Stimulated activated CD8-positive, alpha-beta memory T cell treated with anti-CD3 and anti-CD28 coated beads, Interleukin-7, amount 100 ng/mL, for 48 hours (primary cell): ENCODE measurements at places on chromosomes 7 and 10.

GRCh38 chr10:114498413-114499111 lies 94.3 kb upstream of the AFAP1L2 start:
- DNase-seq: no peak

DNA sequence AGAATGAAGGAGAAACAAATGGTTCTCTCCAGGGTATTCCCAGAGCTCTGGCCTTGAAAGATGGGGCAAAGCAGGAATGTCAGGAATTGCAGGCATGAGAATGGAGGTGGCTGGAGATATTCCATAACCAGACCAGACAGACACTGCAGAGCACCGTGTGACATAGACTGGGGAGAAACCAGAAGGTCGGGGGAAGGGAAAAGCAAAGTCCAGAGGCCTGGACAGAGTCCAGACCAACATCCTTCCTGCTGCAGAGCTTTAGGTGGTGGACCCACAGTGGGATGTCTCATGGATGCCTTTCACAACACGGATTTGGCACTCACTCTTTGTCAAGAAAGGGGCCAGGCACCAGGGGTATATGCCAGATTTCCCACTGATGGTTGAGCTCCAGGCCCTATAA lies 177.2 kb upstream of the INHBA start:
- no peak for DNase-seq

DNA sequence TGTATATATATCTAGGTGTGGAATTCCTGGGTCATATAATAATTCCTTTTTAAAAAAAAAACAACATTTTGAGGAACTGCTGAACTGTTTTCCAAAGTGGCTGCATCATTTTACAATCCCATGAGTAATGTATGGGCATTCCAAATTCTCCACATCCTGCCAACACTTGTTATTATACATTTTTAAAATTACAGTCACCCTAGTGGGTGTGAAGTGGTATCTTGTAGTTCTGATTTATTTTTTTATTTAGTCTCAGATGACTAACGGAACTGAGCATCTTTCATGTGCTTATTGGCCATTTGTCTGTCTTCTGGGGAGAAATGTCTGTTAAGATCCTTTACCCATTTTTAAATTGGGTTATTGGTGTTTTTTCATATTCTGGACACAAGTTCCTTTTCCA lies 12.0 kb upstream of the KLHL7 start:
- DNase-seq: no peak

- DNase-seq: no peak
Measured at GRCh38 chr7:13057462-13058200, 370.2 kb downstream of the ARL4A start.

DNA sequence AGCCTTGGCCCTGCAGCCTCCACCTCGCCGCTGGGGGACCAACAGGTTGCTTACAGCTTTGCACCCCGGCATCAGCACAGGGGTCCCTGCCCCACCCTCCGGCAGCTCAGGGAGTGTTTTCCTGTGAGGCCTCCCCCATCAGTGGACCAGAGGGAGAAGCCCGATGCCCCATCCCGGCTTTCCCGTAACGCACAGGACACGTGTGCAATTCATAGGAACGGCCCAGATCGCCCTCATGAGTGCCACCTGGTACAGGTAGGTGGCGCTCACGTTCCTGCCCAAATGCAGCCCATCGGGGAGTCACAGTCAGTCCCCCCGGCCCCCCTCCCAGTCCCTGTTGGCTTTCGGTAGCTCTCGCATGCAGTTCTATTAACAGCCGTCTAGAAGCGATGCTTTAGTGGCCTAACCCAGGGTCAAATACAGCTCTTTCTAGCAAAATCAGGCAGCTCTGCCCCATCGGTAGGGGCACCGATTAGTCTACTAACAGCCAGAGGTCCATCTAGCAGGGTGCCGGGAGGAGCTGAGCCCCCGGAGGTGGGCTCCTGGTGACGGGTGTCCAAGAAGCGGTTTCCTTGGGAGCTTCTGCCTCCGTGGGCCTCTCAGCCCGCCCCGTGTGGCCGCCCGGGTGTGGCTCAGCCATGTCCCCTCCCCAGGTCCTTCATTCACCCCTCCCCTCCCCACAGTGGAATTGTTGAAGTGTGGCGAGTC lies 48.4 kb upstream of the GTF2IRD1 start:
- DNase-seq: no peak

- peak; percentile 65 for DNase-seq
Measured at GRCh38 chr7:2719007-2719406, 31.0 kb downstream of the AMZ1 start.

GRCh38 chr10:68348265-68348741 lies 15.6 kb upstream of the PBLD start:
- no peak for DNase-seq

DNA sequence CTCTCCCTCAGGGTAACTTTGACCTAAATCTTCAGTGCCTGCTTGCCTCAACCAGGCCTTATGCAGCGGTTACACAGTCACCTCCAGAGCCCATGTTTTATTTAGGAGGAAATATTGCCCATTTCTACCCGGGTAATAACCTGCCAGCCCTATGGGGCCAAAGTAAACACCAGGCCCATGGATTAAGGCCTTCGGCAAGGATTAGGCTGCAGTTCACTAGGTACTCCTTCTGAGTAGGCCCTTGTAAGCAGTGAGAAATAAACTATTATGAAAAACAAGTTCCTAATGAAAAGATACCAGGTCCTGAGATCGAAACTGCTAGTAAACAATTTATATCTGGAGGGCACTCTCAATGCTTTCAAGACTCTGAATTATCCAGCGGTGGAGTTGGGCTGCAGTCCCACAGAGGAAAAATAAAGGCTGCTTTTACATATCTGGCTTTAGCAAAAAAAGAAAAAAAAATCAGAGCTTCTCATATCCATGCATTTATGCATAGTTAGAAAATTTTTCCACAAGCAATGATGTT lies 3.7 kb upstream of the HOXA10 start:
- no peak for DNase-seq

DNA sequence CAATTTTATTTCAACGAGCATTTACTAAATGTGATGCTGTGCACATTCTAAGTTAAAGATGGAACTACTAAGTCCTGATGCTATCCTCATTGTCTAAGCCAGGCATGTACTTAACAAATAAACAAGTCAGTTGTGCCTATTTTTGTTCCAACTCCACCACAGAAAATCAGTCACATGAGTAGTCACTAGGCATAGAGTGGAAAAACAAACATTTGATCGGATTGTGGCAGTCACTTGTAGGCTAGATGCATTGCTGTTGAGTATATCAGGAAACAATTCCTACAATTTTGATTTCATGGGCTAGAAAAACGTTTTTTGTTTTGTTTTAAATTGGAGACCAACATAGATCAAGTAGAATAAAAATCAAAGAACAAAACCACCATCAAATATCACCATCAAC lies 177.6 kb upstream of the SLC25A13 start:
- no peak for DNase-seq

GRCh38 chr10:109022417-109023049 lies 900.8 kb downstream of the XPNPEP1 start:
- no peak for DNase-seq

DNA sequence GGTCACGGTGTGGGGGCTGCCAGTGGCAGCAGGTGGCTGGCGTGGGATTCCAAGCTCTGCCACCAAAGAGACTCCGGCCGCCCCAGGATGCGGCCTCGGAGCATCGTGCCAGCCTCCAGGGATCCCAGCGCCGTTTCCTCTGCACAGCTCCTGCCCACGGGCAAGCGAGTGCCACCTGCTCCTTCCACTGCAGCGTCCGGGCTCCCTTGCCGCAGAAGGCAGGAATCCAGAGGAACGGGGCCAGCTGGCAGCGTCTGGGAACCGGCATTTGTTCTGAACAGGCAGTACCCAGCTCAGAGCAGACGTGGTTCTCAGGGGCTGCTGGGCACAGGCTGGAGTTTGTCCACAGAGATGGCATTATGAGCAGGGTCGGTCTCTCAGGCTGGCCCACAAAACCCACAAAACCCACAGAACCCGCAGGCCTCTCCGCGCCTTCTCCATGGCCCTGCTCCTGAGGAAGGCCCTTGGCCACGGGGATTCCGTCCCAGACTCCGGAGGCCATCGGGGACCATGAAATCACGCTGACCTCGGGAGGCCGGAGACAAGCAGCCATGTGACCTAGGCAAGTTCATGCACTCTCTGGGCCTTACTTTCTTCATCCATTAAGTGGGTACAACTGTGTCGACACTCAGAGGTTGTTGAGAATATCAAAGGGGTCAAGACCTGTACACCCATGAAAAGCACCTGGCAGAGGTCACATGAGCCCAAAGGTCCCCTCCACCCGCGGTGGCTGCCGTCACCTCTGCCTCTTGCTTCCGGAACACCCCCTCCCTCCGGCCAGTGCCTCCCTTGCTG lies 72.1 kb upstream of the TNRC18 start:
- no peak for DNase-seq

GRCh38 chr7:134739362-134739761 lies 40.1 kb upstream of the CALD1 start:
- DNase-seq: no peak

- no peak for DNase-seq
Measured at GRCh38 chr7:20019757-20020432, 197.3 kb downstream of the MACC1 start.

DNA sequence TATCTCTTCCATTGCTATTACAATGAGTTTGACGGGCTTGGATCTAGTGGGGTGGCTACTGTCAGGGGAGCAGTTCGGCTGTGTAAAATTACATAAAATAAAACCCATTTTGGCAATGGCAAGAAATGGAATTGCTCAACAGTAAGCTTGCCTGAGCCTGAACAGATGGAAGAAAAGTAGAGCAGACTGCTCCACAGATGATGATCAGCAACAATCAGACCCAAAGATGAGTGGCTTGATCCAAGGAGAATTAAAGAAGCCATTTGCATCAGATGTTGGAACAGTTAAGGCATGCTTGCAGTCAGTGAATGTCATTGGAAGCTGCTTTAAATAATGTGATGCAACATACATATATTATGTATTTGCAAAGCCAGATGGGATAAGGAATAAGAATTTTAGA lies 256.6 kb upstream of the SMIM30 start:
- DNase-seq: no peak

- DNase-seq: no peak
Measured at GRCh38 chr10:121078672-121079102, 227.5 kb downstream of the WDR11 start.

DNA sequence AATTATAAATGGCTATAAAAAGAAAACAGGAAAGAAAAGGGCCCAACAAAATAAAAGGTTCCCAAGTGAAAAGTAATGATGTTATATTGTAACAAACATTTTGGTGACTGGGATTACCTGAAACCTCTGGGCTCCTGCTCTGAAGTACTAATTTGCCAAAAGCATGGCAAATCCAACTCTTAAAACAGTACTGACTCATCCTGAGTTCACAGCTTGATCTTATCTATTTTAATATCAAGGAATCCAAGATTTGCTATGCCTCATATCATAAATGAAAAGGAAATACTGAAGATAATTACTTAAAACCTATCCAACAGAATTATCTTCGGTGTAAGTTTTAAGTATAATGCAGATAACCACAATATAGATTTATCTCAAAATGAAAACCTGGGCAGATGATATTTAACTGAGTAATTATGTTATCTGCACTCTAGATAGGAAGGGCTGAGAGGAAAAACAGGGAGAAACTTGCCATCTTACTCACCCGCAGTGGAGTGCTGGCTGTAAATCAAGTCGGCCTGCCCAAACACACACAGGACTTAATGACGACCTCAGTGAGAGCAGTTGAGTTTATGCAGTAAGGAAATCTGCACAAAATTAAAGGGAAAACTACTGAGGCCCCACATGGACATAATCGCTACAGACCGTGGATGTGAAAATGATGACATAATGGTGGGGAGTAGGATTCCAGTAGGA lies 48.4 kb downstream of the MPP7 start:
- DNase-seq: no peak

DNA sequence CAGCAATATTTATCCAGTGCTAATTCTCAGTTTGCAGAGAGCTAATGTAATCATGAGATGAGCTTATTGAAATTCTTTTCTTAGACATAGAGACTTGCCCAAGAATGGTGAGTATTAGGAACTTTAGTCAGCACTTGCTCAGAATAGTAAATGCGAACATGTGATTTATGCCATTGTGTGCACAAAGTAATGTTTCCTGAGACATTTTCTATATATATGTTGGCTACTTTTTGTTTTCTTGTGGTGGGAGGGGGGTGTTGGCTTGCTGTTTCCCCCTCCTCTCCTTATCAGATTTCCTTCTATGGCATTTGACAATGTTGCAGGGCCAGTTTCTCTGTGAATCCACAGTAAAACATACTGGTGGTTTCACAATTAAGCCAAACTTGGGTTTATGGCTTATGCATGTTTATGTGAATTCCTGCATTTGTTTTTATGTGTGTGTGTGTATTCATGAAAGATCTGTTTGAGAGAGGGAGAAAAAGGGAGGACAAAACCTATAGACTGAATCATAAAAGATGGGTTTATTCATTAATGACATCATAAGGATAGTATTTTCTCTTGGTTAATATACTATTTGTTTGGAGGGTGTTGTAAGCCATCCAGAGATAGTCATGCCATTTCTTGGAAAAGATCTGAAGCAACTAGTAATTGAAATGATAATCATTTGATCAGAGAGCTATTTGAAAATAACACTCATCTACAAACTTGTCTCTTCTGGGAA lies 36.3 kb downstream of the ARID5B start:
- DNase-seq: no peak

- no peak for DNase-seq
Measured at GRCh38 chr7:90595342-90595800, 750 bp upstream of the CDK14 start.

DNA sequence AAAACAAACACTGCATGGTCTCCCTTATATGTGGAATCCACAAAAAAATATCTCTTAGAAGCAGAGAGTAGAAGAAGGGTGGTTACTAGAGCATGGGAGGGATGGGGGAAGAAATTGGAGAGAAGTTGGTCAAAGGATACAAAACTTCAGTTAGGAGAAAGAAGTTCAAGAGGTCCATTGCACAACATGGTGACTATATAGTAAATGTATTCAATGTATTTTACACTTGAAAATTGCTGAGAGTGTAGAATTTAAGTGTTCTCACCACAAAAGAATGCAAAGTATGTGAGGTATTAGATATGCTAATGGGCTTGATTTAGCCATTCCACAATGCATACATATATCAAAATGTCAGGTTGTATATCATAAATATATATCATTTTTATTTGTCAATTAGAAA lies 232.0 kb upstream of the CELF2 start:
- no peak for DNase-seq

GRCh38 chr7:127885222-127885772 lies 145.9 kb downstream of the LRRC4 start:
- no peak for DNase-seq
